Eye (tissue), 1 donor: ENCODE measurements at places on chromosomes 12 and 14.
A peak's percentile ranks its signal among the peaks of the same experiment; 100 is the strongest.

DNA sequence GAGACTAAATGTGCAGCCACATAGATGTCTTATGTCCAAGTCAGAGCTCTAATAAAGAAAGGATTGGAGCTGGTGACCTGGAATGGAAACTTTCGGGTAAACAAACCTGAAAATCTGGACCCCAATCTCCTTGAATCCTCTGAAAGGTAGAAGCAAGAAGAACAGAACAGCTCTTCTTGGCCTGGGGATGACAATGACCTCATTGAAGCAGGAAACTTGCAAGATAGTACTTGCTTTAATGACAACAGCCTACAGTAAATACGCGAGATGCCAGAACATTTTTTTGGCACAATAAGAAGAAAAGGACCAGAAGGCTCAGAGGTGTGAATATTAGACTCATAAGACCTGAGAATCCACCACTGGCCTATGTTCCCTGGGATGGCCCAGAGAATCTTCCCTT is 4.1 kb upstream of the PRIMA1 start:
- DNase-seq = no peak

DNA sequence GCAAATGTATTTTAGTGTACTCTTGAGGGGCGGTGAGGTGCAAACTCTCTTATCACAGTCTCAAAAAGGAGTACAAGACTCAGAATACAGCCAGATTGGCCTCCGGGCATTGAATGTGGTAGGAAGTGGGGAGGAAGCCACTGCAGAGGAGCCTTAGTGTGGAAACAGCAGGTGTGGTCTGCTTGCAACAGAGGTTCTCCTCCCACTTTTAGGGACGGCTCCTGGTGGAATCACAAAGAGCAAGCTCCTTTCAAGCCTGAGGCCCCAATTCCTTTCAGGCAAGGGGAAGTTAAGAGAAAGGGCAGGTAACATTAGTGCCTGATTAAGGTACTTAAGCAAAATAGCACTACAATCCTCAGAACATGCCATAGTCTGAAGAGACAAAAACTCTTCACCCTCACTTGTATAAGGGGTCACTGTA is 23.7 kb upstream of the SLC2A3 start:
- peak; percentile 21 for DNase-seq

GRCh38 chr12:124586756-124587155 is 19.3 kb upstream of the NCOR2 start:
- no peak for DNase-seq

DNA sequence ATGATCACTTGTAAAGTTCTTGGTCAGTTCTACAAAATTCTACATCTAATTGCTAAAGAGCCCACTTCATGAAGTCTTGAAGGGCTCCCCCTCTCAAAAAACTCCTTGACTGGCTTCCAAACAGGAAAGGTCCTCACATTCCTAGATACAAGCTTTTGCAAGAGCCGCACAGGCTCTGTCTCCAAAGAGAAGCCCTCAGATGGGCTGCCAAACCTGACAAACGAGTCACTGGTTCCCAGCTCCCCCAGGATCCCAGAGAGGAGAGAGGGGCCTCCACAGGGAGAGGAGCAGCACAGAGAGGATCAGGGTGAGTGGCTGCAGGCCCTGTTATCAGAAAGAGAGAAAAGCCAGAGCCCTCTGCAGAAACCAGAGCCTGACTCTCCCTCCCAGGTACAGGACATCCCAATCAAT is 5.8 kb downstream of the NID2 start:
- DNase-seq = no peak

GRCh38 chr12:42789808-42790760 is 200.5 kb upstream of the PRICKLE1 start:
- no peak for DNase-seq

GRCh38 chr14:35221462-35221861 is 70.7 kb upstream of the PSMA6 start:
- no peak for DNase-seq

- peak; percentile 51 for DNase-seq
These were observed 50.3 kb downstream of the ADAMTS20 start for GRCh38 chr12:43501703-43502102.

DNA sequence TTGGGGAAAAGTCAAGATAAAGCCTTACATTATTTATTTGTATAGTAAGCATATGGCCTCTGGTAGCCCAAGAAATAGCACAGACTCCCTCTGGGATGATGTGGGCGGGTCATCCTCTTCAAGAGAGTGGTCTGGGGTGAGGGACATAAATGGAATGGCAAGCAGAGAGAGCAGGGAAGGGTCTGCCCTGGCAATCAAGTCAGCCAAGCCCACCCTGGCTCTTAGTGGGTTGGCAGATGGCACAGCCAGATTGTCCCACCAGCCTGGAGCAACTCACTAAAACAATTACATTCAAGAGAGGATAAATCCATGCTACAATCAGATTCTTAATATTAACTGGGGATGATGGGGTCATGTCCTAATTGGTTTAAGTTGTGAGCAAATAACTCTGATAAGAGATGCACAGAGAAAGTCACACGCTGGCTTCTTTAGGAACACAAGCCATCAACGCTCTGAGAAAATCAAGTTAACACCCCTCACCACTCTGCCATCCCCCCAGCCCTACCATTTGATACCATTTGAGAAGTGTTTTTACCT is 2.8 kb upstream of the PELI2 start:
- DNase-seq = peak; percentile 57

- peak; percentile 46 for DNase-seq
These were observed 455.8 kb downstream of the PCNX1 start for GRCh38 chr14:71362920-71363584.

GRCh38 chr12:30914986-30915591 is 11.5 kb upstream of the TSPAN11 start:
- no peak for DNase-seq

DNA sequence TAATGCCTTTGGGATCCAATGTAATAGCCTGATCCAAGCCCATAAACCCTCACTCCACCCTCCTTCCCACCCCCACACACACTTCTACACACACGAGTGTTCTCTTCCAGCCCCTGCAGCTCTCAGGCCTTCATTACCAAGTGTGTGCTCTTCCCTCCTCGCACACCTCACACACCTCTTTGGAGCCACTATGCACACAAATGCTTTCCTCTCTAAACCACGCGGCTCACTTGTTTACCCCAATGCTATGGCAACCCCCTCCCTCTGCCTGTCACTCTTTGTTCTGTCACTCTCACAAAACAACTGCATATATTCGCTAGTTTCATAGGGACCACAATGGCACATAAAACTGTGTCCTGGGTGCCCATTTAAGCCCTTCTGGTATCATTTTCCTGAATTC is 35.1 kb downstream of the PPP2R5E start:
- peak; percentile 47 for DNase-seq

GRCh38 chr14:21322716-21323115 is 42.8 kb downstream of the RPGRIP1 start:
- no peak for DNase-seq

DNA sequence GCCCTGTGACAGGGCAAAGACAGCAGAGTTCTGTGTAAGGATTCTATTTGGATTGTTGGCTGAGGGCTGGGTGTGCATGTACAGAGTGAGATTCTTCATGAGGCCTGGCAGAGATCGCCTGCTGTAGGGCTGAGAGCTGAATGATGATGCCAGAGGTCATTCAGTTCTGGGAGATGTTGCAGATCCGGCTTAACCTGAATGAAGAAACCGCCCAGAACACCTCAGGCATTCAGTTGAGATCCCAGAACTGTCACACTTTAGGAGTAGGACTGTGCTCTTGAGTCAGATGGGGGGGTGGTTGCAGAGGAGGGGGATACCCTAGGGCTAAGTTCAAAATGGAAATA is 5.8 kb upstream of the EVL start:
- no peak for DNase-seq

DNA sequence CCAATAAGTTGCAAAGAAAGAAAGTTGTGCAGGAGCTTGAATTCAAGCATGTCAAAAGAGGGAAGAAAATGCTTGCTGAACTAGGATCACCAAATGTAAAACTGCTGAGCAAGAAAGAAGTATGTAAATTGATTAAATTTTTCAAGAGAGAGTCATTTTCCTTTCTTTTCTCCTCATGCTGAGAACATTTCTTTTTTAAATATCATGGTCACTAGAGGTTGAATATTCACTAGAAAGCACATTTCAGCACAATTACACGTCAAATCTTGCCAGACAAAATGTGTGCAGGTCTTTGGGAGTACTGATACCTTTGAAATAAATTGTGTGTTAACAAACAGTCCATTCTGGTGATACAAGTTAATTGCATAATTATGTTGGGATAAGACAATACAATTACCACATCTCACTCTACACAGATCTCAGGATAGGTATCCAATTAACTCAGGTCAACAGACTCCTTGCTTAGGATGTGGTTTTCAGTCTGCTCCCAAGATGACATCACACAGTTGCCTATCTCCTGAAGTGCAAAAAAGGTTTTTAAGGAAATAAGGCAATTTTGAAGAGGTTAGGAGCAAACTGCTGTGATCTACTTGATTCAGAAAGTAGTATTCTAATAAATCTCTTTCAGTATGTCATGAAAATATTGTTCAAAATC is 862.2 kb downstream of the RPS29 start:
- no peak for DNase-seq

DNA sequence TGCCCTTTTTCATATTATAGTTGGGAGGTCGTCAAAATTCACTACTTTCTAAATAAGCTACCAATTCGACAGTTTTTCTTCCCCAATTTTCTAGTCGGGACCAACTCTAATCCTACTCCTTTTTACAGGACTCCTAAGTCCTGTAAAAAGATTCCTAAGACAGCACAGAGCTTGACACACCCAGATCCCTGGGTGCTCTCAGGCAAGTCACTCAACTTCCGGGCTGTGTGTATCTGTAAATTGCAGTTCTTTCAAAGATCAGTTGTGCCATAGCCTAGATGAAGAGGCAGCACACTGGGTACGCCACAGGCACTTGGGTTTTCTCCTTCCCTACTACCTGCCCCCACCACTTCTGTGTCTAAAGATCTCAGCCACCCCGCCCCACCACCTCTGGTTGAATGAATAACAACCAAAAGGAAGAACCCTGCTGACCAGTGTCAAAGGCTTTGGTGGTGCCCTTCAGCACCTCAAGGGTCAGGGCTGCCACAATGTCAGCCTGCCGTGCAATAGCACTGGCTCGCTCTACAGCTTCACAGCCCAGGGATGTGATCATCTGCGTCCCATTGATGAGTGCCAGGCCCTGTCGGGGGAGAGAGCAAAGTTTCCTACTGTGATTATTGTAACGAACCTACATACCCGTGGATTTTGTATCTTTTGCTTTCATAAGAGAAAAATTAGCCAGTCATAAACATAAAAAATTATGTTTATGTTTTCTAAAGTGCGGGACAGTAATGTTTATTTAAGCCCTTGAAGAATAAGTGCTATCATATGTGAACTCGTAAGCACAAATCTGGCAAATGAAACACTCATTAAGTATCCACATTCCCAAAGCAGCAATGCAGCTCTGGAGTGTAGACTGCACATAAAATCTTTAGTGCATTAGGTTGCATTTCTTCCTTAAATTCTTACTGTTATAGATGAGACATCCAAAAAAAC is 9.2 kb downstream of the HAL start:
- no peak for DNase-seq

DNA sequence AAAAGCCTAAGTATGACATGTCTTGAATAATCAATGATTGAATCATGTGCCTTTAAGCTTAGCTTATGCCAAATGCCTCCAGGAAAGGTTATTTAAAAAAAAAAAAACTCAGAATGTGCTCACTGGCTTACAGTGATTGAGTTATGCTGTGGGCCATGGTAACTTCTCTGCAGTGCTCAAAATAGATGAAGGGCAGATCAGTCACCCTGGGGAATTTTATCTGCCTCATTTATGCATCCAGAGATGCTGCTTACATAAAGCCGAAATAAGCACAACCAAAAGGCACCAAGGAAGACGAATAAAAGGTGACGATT is 118.7 kb upstream of the MDM1 start:
- no peak for DNase-seq

GRCh38 chr14:90111895-90112534 is 50.2 kb downstream of the KCNK13 start:
- DNase-seq = no peak

- no peak for DNase-seq
These were observed 28.4 kb downstream of the ARL1 start for GRCh38 chr12:101379149-101379548.

DNA sequence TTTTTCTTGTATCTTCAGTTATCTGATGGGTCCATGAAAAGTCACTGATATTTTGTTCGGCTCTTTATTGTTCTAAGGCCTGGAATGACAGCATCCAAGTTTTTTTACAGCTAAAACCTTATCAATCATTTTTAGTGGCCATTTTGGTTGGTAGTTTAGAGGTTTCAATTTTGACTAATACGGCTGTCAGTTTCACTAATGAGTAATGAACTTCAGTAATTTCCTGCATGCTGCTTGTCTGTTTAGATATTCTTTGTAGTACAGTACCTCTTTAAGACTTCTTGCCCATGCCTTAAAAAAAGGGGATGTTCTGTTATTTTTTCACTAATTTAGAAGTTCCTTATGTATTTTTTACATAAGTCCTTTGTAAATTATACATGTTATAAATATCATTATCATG is 176.7 kb downstream of the LRFN5 start:
- no peak for DNase-seq
